Fibroblast of skin of back (primary cell): ENCODE measurements at places on chromosomes 11 and 22.

- DNase-seq = no peak
These were observed 95.8 kb upstream of the ASPHD2 start for GRCh38 chr22:26333088-26333800.

GRCh38 chr22:31105282-31105929 lies 2.0 kb downstream of the SELENOM start:
- no peak for DNase-seq

- DNase-seq = no peak
These were observed 313.7 kb upstream of the CADM1 start for GRCh38 chr11:115817844-115818468.

- DNase-seq = no peak
These were observed 110.2 kb downstream of the DBX1 start for GRCh38 chr11:20050048-20050447.

GRCh38 chr11:113942256-113942655 lies 32.7 kb upstream of the HTR3A start:
- DNase-seq = no peak

DNA sequence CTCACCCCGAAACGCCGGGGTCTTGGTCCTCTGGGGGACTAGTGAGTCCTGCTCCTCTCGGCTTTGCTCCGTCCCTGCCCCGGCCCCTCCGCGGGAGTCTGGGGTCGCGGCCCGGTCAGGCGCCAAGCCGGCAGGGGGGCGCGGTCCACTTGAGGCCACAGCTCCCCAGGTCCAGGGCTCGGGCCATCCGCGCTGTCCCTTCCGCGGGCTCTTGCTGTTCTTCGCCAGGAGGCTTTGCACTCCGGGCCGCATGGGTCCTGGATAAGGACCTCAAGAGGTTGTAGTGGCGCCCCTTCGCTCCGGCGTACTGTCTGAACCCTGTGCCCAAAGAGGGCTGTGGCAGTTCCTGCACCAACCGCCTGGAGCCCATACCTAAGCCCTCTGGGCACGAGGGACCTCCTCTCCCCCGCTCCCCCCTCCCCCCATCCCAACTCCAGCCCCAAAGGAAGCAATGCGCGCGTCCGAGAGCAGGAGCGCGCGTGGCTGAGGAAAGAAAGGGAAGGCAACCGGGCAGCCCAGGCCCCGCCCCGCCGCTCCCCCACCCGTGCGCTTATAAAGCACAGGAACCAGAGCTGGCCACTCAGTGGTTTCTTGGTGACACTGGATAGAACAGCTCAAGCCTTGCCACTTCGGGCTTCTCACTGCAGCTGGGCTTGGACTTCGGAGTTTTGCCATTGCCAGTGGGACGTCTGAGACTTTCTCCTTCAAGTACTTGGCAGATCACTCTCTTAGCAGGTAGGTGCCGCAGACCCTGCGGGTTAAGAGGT lies at the start of gene ADM:
TSS of gene ADM (plus strand) at position 579 of the 767 bp plus-strand sequence. CDS start 628 bp downstream, outside the sequence.
- peak; percentile 96 for DNase-seq

GRCh38 chr22:37607935-37608476 lies 628 bp upstream of the GGA1 start:
- DNase-seq = no peak

DNA sequence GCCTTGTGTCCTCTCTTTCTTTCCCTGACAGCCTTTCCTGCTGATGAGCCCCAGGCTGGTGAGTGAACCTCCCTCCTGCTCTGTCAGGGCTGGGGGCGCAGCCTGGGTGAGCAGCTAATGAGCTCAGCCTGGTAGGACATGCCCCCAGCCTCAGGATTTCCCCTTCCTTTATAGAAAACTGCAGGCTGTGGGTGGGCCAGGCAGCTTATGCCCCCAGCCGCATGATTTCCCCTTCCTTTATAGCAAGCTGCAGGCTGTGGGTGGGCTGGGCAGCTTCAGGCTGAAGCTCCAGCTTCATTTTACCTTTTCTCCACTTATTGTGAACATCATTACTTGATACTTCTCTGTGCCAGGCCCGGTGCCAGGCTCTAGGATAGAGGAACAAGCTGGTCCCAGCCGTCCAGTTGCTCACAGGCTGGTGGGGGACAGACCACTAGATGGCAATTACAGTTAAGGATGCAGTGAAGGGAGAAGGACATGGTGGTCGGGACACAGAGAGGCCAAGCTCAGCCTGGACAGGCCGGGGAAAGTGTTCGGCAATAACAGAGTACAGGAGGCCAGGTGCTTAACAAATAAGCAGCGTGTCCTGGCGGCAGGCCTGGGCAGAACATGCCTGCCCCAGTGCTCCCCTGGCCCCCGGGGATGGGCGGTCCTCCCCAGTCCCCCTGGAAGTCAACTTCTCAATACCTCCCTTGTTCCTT lies 5.3 kb downstream of the LGALS12 start:
- DNase-seq = no peak

DNA sequence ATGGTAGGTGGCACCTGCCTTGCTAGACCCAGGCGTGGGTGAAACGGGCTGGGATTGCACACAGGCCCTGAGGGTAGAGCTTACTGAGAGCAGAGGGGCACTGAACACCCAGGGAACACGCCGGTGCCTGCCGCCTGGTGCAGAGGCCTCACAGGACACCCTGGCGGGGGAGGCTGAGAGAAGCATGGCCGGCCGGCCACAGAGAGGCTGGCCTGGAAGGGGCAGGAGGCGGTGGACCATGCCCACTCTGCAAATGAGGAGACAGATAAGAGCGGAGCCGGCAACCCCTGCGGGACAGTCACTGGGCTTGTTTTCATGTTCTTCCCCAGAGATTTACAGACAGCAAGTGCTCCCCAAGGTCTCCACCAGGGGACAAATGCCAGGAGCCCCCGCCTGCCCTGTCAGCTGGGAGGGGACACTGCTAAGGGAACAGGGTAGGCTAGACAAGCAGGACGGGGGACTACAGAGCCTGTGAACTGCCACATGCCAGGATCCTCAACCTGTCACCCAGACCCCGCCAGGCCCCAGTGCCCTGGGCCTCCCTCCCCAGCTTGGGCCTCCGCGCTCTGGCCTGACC lies 38.5 kb upstream of the TCF20 start:
- DNase-seq = no peak

- DNase-seq = no peak
These were observed 1.7 kb upstream of the CALCA start for GRCh38 chr11:14973621-14974514.

DNA sequence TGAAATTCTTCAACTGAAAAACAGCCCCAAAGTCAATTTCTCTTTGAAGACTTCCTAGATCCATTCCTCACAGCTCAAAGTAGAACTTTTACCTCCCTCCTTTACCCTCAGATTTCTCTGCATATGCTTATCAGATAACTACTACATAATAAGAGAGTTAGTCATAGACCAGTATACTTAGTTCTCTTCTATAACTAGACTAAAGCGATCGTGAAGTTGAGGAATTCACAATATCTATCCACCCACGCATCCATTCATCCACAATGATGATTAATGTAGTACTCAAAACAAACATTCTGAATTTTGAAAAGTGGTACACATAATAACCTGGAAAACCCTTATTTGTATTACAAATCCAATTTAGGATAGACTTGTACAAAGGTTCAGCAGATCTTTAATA lies 800.9 kb upstream of the TENM4 start:
- peak; percentile 1 for DNase-seq

- no peak for DNase-seq
These were observed 16.4 kb upstream of the COX8A start for GRCh38 chr11:63958008-63958407.

DNA sequence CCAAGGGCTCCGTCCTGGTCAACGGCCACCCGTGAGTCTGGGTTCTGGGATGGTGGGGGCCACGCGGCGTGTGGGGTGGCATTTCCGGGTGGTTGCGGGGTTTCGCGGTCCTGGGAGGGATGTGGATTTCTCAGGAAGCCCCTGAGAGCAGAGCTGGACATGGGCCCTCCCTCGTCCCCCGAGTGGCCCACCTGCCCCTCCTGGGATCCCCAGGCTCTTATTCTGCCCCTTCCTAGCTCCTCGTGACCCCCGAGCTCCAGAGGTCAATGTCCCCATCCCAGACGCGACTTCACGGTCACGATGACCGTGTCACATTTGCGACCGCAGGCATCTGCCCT lies 4.4 kb downstream of the MUC5AC start:
- DNase-seq = no peak

GRCh38 chr11:113651023-113651422 lies 55.1 kb downstream of the TMPRSS5 start:
- no peak for DNase-seq

DNA sequence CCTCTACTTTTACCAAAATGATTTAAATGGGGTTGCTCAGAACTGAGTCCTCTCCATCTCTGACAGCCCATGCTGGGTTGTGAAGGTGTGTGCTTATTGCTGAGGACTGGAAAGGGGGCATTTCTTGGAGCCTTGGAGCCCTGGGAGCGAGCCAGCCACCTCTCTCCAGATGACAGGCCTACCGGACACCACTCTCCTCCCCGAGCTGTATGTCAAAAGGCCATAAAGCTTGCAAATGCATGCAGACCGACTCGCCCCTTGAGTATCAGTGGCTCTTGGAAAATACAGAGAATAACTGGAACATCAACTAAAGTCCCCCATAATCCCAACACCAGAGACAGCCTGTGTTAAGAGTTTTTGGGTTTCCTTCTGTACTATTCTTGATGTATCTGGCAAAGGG lies 67.9 kb upstream of the PITPNB start:
- no peak for DNase-seq

DNA sequence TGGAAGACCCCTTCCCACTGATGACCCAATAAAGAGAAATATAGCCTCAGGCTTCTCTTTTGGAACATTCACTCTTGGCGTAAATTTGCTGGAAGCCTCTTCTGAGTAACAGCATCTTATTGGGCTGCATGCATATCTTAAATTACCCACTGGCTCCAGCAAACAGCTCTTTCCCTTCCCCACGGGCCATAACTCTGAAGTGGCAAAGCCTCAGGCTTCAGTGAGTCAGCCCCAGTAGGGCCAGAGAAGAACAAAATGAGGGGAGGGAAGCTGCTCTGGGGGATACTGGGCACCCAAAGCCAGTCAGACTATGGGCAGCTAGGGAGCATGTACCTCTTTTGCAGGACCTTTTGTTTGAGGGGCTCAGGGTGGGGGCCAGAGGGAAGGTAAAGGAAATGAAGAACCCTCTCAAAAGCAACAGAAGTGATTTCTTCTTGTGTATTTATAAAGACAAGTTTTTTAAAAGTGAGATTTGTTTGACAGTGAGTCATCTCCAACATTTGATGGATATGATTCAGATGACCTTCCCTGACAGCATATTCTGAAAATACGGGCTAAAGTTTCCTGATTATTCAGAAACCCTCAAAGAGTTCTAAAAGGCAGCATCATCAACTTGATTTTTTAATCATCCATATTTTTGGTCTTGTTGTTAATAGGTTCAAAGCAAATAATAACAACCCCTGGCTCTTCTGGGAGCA lies 203.4 kb downstream of the KIF18A start:
- peak; percentile 85 for DNase-seq

GRCh38 chr22:38317122-38317994 lies at the start of gene CSNK1E:
CSNK1E (minus strand) TSS chr22:38317433; CDS start chr22:38314157, 3,276 bp downstream.
- DNase-seq = peak; percentile 74

DNA sequence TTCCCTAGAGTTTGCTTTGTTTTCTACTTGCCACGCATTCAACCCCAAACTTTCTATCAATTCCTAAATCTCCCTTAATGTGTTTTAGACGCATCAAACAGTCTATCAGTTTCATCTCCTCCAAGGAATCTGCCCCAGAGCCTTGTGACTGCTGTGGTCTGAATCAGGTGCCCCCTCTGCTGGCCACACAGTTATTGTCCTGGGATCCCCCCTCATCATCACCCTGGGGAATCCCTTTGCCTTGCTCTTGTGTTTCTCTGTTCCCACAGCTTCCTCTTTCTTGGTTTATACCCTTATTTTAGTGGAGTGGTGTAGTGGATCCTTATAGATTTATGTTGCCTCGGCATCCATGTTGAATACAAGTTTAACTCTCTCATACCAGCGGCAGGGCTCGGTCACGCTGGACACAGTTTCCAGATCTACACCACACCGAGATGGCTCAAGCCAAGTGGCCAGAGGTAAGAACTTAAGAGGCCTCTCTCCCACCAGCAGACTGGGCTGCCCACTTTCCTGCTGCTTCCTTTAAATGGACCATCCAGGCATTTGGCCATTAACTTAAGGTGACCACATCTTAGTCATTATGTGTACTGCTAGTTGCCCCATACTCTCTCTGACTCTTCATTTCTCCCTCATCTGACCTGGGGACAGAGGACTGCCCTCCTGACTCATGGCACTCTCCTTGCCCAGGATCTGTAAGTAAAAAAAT lies 8.2 kb downstream of the UPB1 start:
- peak; percentile 65 for DNase-seq

GRCh38 chr11:74721479-74721835 lies 9.8 kb downstream of the CHRDL2 start:
- DNase-seq = no peak

DNA sequence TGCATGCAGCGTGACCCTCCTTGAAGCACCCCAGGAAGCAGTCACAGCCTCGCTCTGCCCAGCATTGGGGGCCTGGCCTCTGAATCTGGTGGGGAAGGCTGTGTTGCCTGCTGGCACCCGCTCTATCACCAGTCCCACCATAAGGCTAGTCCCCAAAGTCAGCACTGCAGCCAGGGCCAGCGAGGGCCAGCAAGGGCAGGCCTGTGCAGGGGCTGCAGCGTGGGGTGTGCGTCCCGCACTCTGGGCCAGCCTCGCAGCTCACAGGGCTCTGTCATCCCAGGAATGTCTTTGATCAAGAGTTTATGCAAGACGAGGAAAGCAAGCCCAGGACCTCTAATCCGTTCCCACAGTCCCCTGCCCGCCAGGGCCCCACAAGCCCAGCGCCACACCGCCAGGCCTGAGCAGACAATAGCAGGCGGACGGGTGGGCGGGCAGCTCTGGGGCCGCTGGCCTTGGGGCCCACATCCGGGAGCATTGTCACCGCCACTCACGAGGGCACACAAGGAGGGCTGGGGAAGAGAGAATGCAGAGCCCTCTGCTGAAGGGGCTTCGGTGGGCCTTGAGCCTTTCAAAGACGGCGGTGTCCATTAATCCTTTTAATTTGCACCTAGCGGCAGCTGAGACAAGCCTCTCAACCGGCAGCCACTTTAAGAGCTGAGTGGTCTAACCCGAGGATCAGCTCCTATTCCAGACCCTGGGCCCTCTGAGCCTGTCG lies 17.1 kb downstream of the LTO1 start:
- no peak for DNase-seq

DNA sequence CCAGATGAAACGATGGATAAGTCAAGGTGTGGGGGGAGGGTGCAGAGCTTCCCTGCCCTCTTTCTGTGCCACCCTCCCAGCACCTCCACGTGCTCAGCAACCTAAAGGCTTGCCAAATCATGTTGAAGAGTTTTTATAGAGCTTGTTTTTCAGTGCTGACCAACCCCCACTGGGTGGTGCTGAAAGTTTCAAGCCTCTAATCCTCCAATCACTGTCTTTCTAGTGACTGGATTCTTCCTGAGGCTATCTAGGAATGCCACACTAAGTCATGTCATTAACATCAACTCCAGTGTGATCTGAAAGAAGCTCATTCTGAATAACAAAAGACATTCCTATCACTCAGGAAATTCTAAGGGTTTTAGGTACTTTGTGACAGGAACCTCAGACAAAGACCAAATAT lies 382.6 kb downstream of the DYNC2H1 start:
- DNase-seq = peak; percentile 12
